ENCODE measurements at places on chromosomes 16 and 17.

DNA sequence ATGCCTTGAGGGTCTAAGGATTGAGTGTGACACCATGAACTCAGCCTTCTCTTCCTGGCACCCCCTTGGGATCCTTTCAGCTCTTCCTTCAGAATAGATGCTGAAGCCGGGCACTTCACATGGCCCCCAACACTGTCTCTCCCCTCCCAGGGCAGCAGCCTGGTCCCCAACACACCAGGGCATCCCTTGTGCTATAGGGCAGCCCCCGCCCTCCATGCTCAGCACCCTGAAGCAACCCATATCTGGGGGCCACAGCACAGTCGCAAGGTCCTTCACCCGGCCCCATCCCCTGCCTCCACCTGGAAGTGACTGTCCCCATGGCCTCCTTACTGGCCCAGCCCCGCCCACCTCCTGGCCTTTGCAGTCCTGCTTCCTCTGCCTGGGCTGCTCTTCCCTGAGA is 143.1 kb downstream of the C16orf95 start:
- no peak for DNase-seq

GRCh38 chr16:30063893-30064728 is 1.4 kb upstream of the ALDOA start:
- DNase-seq, result no peak

DNA sequence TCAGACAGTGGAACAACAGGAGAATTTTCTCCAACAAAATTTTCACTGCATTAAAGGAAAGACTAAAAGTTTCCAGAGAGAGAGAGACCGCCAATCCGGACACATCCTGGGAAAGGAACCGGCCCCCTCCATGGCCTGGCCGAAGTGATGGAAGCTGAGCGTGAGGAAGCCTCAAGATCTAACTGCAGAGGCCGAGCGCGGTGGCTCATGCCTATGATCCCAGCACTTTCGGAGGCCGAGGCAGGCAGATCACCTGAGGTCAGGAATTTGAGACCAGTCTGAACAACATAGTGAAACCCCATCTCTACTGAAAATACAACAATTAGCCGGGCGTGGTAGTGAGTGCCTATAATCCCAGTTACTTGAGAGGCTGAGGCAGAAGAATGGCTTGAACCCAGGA is 3.9 kb downstream of the CTRB2 start:
- DNase-seq, result no peak

DNA sequence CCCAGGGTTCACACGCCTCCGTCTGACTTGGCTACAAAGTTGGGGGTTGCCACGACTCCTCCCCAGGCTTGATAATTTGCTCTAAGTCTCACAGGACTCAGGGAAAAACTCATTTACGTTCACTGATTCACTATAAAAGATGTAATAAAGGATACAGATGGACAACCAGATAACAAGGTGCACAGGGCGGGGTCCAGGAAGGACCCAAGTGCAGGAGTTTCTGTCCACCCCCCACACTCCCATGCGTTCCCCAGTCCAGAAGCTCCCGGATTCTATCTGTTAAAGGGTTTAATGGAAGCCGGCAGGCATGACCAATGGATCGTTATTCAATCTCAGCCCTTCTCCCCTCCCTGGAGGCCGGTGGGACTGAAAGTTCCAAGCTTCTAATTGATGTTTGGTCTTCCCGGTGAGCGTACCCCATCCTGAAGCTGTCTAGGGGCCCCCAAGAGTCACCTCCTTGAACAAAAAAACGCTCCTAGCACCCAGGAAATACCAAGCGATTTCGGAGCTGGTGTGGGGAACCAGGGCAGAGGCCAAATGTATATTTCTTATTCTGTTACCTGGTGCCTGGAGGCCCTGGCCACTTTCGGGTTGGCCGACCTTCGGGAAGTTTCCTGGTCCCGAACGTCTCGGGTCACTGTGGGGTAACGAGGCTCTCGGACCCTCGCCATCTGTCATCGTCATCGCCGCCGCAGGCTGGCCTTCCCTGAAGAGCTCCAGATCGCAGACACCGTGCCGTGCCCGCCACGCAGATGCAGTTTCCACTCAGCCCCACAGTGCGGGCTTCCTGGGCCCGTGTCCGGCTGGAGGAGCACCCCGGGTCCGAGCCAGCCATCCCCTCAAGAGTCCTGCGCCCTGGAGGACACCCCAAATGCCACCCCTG is 13.5 kb upstream of the METRNL start:
- no peak for DNase-seq

DNA sequence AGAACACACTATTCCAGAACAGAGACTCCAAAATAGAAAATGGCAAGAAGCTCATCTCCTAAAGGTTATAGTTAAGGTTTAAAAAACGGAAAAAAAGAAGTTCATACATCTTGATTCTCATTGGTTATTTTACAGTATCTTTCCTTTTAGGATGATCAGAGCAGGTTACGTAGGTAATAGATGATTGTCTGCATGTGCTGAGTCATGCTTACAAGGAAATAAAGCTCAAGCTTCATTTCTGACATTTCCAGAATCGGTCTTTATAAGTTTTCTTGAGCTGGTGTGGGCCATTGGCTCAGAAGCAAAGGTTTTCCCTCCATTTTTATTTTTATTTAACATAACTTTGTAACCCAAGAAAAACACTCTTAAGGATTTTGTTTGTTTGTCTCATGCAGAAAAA is 1030.3 kb upstream of the CDH8 start:
- no peak for DNase-seq

DNA sequence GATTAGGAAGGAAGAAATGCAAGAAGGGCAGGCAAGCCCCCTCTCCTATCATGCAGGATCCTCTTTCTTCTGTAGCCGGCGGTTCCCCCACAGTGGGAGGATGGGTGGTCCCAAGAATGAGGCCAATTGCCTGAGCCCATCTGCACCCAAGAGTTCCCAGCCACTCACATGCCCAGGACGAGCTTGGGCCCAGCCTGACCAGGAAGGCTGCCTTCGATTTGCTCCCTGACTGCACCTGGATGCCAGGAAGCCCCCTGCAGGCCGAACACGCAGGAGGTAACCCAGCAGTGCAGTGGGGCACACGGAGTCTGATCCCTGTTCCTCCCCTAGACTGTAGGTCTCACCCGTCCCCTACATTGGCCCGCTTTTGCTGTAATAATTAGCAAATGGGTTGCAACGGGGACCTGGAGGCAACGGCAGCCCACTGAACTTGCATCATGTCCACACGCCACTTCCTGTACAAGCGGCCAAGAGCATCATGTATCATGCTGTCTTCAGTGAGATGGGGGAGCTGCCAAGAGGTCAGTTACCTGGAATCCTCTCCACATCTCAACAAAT is 67.5 kb downstream of the AMFR start:
- no peak for DNase-seq

GRCh38 chr16:57061084-57061905 is 31.1 kb upstream of the CPNE2 start:
- no peak for DNase-seq

DNA sequence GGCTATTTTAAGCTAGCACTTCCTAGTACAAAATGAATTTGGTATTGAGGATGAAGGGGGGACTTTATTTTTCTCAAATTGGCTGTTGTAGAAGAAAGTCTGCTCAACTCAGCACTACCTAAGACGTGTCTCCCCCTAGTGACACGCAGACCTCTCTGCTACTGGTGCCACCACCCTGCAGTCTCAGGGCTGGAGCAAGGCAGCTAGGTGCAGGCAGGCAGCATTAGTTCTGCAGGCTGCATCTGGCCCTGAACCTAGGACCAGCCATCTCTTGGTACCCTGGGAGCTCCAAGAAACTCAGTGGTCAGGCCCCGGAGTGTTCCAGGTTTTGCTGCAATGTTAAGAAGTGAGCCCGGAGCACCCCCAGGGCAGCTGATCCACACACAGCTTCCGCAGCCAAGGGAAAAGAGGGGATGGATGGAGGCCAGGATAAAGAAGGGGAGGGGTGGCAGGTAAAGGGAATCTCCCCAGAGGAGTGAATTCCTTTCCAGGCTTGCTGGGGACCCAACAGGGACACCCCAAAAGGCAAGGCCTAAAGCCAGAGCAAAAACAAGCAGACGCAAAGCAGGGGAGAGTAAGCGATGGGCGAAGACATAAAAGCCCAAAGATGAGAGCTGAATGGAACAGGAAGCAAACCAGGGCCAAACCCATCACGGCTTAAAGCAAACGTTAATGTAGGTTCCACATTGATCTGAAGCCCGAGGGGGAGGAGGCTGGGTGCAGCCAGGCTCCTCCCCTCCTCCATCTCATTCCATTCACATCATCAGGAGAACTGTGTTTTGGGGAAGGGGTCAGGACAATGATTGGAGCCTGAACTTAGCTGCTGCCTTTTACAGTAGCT is 200.5 kb downstream of the ZFHX3 start:
- DNase-seq, result no peak
